ENCODE measurements at places on chromosomes 2 and 18. TPM values are rescaled to one million over a fixed set of nuclear protein-coding genes. Genes with fewer than 3 reads are reported as not detected.

DPP10 gene
- 73.0 TPM for total RNA-seq

STAT1 gene
- 100 TPM for total RNA-seq

KIAA2012 gene
- 0.24 TPM for total RNA-seq

DNA sequence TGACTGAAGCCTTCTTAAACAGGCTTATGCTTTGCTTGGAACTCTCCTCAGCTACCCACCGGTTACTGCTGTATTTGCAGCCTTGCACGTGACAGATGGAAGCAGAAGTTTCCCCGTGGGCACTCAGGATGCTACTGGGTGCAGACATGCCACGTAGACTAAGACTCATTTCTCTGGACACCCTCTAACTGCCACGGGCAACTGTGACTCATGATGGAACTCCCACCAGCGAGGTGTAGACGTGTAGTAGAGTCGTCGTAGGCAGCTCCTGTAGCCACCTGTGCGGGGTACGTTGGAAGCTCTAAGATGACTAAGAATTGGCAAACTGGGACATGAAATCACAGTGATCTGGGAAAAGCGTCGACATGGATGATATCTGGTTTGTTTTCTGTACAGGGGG lies 27.5 kb downstream of the TSHZ1 start:
- no peak for DNase-seq

- no peak for DNase-seq
Observed at GRCh38 chr2:201536754-201537153, 85.2 kb downstream of the STRADB start.

DNA sequence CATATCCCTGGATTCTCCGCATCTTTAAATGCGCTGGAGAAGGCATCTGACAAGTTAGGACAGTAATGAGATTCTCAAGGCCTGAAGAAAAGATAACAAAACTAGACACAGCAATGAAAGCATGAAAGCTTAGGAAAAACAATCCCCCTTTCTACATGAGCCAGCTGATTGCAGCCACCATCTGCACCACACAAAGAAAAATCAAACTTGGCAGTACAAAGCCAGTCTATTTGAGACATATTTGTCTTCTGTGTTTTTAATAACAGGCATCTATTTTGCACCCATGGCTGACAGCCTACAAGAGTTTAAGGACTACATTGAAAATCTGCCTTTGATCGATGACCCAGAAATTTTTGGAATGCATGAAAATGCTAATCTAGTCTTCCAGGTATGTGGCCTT lies 83.6 kb downstream of the TRABD2A start:
- no peak for DNase-seq

GRCh38 chr2:1192121-1192520 lies 221.1 kb upstream of the TPO start:
- DNase-seq, result no peak

DNA sequence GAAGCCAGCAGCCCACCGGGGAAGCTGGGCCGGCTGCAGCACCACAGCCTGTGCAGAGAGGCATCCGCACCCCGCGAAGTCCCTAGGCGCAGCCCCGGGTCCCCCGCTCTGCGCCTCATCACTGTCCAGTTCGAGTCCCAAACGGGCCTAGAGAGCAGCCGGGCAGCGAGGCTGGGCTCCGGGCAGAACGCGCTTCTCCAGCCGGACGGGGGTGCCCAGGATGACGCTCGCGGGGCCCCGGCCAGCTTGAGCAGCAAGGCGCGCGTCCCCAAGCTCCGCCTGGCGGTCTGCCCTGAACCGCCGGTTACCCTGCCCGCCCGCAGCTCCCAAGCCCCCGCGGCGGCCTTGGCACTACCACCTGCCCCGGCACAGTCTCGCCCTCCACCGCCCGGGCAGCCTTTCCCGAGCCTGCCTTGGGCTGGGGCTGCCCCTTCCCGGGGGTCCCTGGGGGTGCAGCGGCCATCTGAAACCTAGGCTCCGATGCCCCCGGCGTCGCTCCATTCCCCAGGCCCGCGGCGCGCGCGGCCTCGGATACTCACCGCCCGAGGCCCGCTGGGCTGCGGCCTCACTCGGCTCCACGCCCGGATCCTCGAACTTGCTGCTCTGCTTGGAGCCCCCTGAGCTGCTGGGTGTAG lies 591 bp downstream of the SLC16A14 start:
- DNase-seq, result peak; percentile 71

- DNase-seq, result no peak
Observed at GRCh38 chr2:1621041-1621440, 123.3 kb downstream of the PXDN start.

DNA sequence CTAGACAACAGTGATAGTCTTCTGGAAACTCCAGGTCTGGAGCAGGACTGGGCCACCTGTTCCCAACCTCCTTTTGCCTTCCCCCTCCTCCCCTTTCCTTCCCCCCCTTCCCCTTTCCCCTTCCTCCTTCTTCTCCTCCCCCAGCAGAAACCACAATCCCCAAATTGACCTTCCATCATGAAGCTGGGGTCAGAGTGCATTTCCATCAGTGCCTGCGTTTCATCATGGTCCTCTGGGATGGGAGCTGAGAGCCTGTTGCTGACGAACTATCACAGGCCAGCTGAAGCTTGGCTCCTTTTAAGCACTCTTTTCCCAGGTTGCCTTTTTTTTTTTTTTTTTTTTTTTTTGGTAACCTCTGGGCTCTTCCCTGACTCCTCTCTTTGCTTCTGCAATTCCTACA lies 52.6 kb upstream of the SMAD2 start:
- no peak for DNase-seq

DNA sequence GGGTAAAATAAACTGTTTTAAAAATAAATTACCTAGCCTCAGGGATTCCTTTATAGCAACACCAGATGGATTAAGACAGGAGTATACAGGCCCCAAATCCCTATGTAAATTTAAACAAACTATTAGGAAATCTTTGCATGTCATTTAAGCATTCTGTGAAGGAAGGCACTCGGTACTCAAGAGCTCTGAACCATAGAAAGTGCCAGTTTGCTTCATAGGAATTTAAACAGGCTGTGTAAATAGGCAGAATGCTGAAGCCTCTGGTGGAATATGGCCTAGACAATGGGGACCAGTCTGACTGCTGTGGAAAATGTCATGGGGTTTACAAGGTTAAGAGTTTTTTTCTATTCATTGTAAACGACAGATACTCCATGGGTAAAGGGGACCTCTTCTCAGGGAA lies 377.4 kb downstream of the DLGAP1 start:
- DNase-seq, result no peak

Measured in mesothelial cell of epicardium (in vitro differentiated cells).